ENCODE measurements at places on chromosomes 6 and 20. TPM values are rescaled to one million over a fixed set of nuclear protein-coding genes. Genes with fewer than 3 reads are reported as not detected.

HLA-C gene
- total RNA-seq = 24.1 TPM

MLIP gene
- 10.6 TPM for total RNA-seq

BPIFB2 gene
- total RNA-seq = not detected

SPATS1 gene
- total RNA-seq = not detected

TULP1 gene
- total RNA-seq = not detected

TFAP2A gene
- not detected for total RNA-seq

C20orf202 gene
- 1.3 TPM for total RNA-seq

SNRPB gene
- 45.7 TPM for total RNA-seq

ZBTB12 gene
- total RNA-seq = 31.0 TPM

NRN1 gene
- 13.1 TPM for total RNA-seq

PGBD1 gene
- total RNA-seq = 20.7 TPM

C6orf118 gene
- total RNA-seq = 23.5 TPM

LZTS3 gene
- total RNA-seq = 18.8 TPM

MEI4 gene
- 0.31 TPM for total RNA-seq

RARS2 gene
- 41.9 TPM for total RNA-seq

NNAT gene
- total RNA-seq = 333 TPM

IL17F gene
- total RNA-seq = not detected

MOXD1 gene
- 26.9 TPM for total RNA-seq

SMPDL3A gene
- 22.5 TPM for total RNA-seq

KIF6 gene
- total RNA-seq = 2.2 TPM

SAMD5 gene
- total RNA-seq = 22.5 TPM

All from parietal lobe (tissue), 2 donors.